Activated T-helper 17 cell treated with anti-CD3 and anti-CD28 coated beads, Interleukin-2, amount 50 U/mL, for 72 hours (primary cell): ENCODE measurements at places on chromosomes 11 and 22. TPM values are rescaled to one million over a fixed set of nuclear protein-coding genes. Genes with fewer than 3 reads are reported as not detected.

BACE1 gene
- total RNA-seq: 0.16 TPM

UCP2 gene
- total RNA-seq: 199 TPM

IFITM10 gene
- 0.17 TPM for total RNA-seq

LRRC32 gene
- total RNA-seq: 4.5 TPM

OR52H1 gene
- 0.34 TPM for total RNA-seq

FIBIN gene
- total RNA-seq: not detected

OR52N4 gene
- 0.26 TPM for total RNA-seq

GGTLC2 gene
- total RNA-seq: not detected

LRRN4CL gene
- total RNA-seq: 0.56 TPM

GDPD4 gene
- total RNA-seq: not detected

CSTPP1 gene
- total RNA-seq: 15.2 TPM

NLRP10 gene
- not detected for total RNA-seq

SYT13 gene
- total RNA-seq: not detected

MOGAT2 gene
- total RNA-seq: not detected

TEX54 gene
- 0.82 TPM for total RNA-seq
